ENCODE measurements at places on chromosomes 1 and 21. TPM values are rescaled to one million over a fixed set of nuclear protein-coding genes. Genes with fewer than 3 reads are reported as not detected.

The DYNLT4 gene
- not detected for total RNA-seq

GRCh38 chr1:1347026-1347595 lies 2.1 kb downstream of the DVL1 start:
- H3K4me3 ChIP-seq, result peak overlapping the region; percentile 74
- no peak for DNase-seq
- H3K36me3 ChIP-seq, result no peaks in the 10 kb centered on the region
- no peak overlapping the region for H3K27ac ChIP-seq
- H3K4me1 ChIP-seq, result peaks cover 20% of the 10 kb centered on the region

The LMO4 gene
- 10.2 TPM for total RNA-seq

DNA sequence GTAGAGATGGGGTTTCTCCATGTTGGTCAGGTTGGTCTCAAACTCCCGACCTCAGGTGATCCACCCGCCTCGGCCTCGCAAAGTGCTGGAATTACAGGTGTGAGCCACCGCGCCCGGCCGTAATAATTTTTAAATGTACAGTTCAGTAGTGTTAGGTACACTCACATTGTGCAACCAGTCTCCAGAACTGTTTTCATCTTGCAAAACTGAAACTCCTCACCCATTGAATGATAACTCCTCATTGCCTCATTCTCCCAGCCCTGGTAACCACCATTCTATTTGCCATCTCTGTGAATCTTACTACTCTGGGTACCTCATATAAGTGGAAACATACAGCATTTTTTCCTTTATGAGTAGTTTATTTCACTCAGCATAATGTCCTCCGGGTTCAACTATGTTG lies 3.4 kb downstream of the NLRP3 start:
- H3K4me3 ChIP-seq, result no peak overlapping the region
- no peak for DNase-seq
- H3K27ac ChIP-seq, result no peak overlapping the region
- peaks cover 51% of the 10 kb centered on the region for H3K4me1 ChIP-seq
- peaks cover 2% of the 10 kb centered on the region for H3K27me3 ChIP-seq

- peaks cover 2% of the 10 kb centered on the region for H3K27me3 ChIP-seq
- peak overlapping the region; percentile 54 for H3K4me3 ChIP-seq
- H3K4me1 ChIP-seq, result peaks cover 40% of the 10 kb centered on the region
- no peaks in the 10 kb centered on the region for H3K36me3 ChIP-seq
- DNase-seq, result no peak
Measured at GRCh38 chr1:54486907-54487306, 61.1 kb upstream of the ACOT11 start.

GRCh38 chr1:33182401-33182841 lies 578 bp upstream of the TRIM62 start:
- peaks cover 25% of the 10 kb centered on the region for H3K4me1 ChIP-seq
- no peaks in the 10 kb centered on the region for H3K36me3 ChIP-seq
- peak overlapping the region; percentile 79 for H3K4me3 ChIP-seq
- H3K27me3 ChIP-seq, result peaks cover 5% of the 10 kb centered on the region
- no peak overlapping the region for H3K27ac ChIP-seq

The JUN gene
- total RNA-seq, result 25.5 TPM

- H3K27ac ChIP-seq, result peak overlapping the region; percentile 99
- peak; percentile 74 for DNase-seq
- no peaks in the 10 kb centered on the region for H3K27me3 ChIP-seq
- peaks cover 46% of the 10 kb centered on the region for H3K36me3 ChIP-seq
- H3K4me3 ChIP-seq, result peak overlapping the region; percentile 92
Measured at GRCh38 chr1:145994391-145995120, 1.8 kb downstream of the TXNIP start.

DNA sequence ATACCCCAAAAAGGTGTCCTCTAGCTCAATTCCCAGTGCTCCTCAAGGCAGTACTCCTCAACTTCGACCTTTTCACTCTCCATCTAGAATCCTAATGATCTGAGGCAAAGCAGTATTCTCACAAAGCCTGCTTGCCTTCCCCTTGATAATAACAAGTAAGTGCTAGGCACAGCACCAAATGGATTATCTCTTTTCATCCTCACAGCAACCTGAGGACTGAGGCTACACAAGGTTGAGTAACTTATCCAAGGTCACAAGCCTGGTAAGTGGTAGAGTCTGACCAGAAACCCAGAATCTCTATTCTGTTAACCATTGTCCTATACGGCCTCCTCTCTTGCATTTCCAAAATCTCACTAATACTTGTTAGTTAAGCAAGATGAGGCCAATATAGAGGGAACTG lies 5.1 kb downstream of the SYDE2 start:
- no peak overlapping the region for H3K4me3 ChIP-seq
- peaks cover 6% of the 10 kb centered on the region for H3K27me3 ChIP-seq
- no peak overlapping the region for H3K27ac ChIP-seq
- DNase-seq, result no peak

DNA sequence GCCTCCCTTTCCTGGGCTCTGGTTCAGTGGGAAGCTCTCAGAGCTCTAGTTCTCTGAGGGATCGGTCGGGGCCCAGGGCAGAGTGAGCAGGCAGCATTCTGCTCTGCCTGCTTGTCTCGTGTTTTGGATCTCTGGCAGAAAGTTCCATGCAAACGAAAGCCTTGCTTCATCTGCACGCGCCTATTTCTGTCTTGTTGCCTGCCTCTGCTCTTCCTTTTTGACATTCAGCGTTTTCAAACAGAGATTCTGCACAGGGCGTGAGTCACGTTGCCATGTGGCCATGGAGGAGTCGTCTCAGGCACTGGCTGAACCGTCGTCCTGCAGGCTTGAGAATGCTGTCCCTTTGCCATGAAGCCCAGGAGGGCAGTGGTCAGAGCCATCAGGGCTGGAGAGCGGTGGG lies 20.3 kb downstream of the AJAP1 start:
- H3K36me3 ChIP-seq, result no peaks in the 10 kb centered on the region
- no peaks in the 10 kb centered on the region for H3K4me1 ChIP-seq
- no peak overlapping the region for H3K27ac ChIP-seq
- no peak for DNase-seq
- H3K4me3 ChIP-seq, result no peak overlapping the region

Measured in activated CD4-positive, alpha-beta T cell treated with anti-CD3 and anti-CD28 coated beads for 36 hours (primary cell).